ENCODE measurements at places on chromosomes 13 and 19.

- DNase-seq: no peak
Measured at GRCh38 chr19:31840371-31840770, 491.1 kb upstream of the TSHZ3 start.

DNA sequence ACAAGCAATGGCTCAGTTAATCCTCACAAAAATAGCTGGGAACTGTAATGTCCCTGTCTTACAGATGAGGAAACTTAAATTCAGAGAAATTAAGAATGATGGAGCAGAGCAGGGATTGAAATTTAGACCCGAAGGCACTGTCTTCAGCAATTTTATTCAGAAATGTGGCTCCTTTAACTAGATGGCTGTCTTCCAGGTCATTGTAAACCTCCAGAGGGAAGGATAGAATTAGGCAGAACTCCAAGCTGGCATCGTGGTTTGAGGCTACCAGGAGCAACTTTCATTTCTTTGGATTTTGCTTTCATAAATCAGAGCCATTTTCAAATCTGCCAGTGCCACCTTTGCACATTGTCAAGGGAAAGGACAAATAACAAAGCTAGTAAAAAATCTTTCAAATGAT is 339.0 kb downstream of the DCT start:
- no peak for DNase-seq

DNA sequence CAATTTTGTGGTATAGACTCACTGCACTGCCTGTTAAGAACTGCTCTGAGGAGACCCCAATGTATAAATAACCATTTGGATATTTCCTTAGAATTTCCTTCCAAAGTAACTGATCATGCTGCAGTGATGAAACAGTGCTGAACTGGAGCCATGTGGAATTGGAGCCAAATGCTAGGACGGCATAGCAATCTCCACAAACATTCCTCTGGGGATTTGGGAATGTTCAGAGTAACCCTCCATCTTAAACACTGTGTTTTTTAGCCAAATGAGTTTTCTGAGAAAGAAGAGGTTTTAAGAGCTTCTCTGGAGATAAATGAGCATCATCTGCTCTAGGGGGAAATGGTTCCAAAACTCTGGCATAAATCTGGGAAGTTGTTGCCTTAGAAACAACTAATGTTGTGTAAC is 98.2 kb downstream of the OLFM4 start:
- DNase-seq: no peak

DNA sequence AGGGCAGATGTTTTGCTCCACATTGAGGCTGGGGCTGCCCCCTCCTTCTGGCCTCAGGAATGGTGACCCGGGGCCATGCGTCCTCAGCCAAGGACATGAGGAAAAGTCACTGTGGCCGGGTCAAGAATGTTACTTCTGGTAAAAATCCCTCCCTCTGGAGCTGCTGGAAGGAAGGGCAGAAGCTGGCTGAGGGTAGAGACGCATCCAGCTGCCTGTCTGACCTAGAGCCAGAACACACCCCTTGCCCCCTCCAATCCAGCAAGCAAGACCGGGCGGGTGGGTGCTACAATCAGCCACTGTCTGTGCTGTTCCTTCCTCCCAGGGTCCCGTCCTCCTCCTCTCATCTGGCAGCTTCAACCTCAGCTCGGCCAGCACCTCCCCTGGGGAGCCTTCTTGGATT is 59.0 kb downstream of the PTPRS start:
- no peak for DNase-seq

DNA sequence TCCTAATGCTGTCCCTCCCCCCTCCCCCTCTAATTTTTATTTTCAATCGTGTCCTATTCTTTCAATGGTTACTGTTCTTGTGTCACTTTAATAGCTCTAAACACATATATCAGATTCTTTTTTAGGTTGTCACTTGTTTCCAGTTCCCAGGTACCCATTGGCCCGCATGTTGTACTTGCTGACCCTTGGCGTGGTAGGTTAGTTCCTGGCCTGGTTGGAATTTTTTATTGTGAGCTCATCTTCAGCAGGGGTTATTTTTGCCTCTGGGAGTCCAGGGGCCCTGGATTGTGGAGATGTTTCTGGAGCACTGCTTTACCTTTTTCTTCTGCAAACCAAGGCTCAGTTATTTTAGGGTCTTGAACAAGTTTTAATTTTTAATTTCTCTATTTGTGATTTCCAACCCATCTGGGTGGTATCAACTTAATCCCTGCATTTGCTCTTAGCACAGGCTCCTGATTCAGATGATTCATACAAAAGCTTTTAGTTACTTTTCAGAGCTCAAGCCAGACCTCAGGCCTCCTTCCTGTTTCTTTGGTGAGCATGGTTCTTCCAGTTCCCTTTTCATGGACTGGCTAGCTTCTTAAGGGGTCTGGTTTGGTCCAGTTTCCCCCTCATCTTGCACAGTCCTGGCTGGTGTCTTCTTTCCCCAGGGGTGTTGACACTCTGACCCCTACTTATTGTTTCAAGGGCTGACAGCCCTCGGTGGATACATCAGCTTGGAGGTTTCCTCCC is 220.5 kb downstream of the TM9SF2 start:
- DNase-seq: no peak

DNA sequence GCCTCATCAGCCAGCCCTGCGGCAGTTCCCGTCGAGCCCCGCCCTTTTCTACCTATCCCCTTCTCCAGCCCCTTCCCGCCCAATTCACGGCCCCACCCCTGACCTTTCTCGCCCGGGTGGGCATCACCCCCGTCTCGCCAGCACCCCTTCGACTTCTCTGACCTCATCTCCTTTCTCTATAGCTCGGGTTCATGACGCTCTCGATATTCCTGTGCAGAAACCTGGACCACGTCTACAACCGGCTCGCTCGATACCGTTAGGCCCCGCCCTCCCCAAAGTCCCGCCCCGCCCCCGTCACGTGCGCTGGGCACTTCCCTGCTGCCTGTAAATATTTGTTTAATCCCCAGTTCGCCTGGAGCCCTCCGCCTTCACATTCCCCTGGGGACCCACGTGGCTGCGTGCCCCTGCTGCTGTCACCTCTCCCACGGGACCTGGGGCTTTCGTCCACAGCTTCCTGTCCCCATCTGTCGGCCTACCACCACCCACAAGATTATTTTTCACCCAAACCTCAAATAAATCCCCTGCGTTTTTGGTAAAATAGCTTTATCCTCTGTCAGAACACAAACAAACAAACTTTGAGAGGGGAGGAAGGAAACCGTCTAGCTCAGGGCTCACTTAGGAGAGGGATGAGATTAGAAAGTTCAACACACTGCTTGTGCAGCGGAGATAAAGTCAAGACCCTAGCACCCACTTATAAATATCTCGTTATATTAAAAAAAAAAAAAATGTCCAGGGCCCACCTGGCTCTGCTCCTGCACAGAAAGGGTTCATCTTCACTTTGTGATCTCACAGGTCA is 5.1 kb downstream of the CD37 start:
- no peak for DNase-seq

GRCh38 chr19:13537454-13537853 is 31.2 kb upstream of the CACNA1A start:
- DNase-seq: peak; percentile 53

DNA sequence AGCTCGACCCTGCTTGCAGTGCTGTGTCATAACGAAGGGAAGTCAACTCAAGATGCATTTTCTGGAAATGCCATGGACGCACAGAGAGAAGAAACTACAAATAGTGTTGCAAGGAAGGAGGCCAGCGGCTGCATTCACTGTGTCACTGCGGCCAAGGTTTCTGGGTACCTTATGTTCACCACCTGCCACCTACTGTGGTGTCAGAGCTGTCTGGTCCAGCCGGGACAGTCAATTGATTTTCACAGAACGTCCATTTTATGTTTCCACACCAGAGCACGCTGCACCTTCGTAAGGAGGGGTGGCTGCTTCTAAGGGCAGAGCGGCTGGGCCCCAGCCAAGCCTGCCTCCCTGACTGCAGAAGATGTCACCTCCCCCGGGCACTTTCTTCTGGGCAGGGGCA is 17.7 kb downstream of the TSHZ3 start:
- DNase-seq: no peak

DNA sequence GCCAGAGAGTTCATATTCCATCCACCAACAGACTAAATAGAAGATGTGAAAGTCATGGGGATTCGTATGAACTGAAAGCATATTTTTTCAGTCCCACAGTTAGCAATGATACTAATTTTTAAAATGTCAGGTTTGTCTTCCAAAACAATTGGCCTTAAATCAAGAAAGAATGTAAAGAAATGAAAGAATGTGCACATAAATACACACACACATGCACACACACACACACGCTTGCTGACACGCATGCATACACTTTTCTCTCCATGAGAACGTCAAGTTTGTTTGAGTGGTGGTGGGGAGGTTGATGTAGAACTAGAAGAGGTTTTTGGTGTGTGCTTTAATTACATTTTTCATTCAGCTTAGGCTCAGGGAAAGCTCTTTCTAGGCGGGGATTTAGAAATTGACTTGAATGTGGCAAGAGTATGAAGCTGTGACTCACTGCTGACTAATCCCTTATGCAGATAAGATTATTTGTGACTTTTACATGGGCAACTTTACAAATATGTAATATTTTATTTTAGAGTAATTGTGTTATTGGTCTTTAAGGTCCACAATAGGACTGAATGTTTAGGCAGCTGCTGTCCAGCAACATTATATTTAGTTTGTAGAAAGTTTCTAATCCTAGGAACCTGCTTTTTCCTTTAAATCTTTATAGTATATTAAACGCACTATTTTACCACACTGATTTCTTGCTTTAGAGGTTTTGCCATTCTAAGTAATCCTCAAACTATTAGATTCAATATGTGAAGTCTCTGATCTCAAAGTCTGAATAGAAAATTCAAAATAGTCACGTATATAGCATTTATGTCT is 18.8 kb downstream of the FLT1 start:
- DNase-seq: no peak

All from RPMI8226 (cell line).